ENCODE measurements at places on chromosomes 3 and 15. TPM values are rescaled to one million over a fixed set of nuclear protein-coding genes. Genes with fewer than 3 reads are reported as not detected.
A peak's percentile ranks its signal among the peaks of the same experiment; 100 is the strongest.

- no peak for DNase-seq
These were observed 11.0 kb upstream of the STARD5 start for GRCh38 chr15:81334768-81335435.

DNA sequence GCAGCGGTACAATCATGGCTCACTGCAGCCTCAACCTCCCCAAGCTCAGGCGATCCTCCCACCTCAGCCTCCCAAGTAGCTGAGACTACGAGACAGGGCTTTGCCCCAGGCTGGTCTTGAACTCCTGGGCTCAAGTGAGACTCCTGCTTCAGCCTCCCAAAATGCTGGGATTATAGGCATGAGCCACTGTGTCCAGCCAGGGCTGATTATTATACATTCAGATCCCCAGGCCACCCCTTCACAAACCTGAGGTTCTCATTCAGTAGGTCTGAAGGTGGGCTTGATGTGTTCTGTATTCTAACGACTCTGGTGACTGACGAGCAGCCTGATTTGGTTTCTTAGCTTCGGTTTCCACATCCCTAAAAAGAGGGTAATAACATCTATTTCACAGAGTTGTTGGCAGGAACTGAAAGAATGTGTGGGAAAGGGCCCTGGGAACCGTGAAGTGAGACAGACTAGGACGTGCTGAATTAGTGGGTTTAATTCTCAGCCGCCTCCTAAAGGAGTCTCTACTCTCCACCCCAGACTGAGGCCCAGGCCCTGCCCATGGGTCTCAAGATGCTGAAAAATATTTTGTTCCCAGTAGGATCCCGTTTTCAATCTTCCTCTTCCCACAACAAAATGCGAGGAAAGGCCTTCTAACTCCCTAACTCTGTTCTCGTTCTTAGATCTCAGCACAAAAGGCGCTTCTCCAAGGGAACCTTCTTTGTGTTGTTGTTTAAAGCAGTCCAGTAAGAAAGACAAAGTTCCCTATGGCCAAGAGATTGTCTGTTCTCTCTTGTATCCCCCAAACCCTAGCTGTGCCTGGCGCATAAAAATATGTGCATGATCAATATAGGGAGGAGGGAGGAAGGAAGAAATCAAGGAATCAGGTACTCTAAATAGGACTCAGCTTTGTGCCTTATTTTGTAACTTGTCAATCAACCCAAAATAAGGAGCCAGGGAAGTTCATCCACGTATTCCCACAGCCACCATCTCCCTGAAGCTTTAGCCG lies 210.0 kb upstream of the TOPAZ1 start:
- DNase-seq, result no peak

Gene PPM1M
- total RNA-seq, result 4.4 TPM

DNA sequence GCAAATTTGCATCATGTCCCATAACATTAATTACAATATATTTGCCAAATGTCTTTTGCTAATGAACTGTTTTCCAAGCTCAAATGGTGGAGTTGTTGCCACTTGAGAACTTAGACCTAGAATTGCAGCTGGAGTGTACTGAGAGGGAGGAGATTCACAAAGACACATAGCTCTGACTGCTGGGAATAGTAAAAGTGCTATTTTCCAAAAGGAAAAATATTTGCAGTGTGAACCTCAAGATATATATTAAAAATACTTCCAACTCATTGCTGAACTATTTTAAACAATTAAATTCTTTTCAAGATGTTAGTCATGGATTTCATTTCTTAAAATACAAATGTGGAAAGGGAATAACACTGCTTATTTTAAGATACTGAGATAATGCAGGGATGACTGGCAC lies 666.8 kb upstream of the ARPP21 start:
- no peak for DNase-seq

GRCh38 chr15:49242820-49243219 lies 72.8 kb downstream of the GALK2 start:
- peak; percentile 85 for DNase-seq

- no peak for DNase-seq
These were observed 278.5 kb upstream of the UMPS start for GRCh38 chr3:124451630-124452317.

DNA sequence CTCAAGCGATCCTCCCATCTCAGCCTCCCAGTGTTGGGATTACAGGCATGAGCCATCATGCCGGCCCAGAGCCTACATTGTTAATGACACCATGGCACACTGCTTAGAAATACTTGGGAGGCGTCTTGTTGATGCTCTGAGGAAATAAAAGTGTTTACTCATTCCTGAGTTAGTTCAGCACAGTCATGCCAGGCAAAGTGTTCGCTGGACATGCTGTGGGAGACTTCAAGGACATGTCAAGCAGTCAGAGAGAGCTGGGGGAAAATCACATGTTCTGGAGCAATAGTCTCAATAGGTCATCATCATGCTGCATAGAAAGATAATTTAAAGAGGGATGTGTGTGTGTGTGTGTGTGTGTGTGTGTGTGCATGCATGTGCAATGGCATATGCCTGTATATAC lies 37.5 kb downstream of the TTC23 start:
- peak; percentile 56 for DNase-seq

GRCh38 chr3:143307613-143308183 lies 188.1 kb downstream of the CHST2 start:
- peak; percentile 55 for DNase-seq

GRCh38 chr15:68428431-68428940 lies 3.5 kb downstream of the ITGA11 start:
- DNase-seq, result no peak

GRCh38 chr3:27960133-27960532 lies 238.0 kb upstream of the EOMES start:
- peak; percentile 18 for DNase-seq

Gene TXNRD3
- total RNA-seq, result 11.6 TPM

Data from H4 (cell line).